ENCODE measurements at places on chromosomes 12 and 14.
A peak's percentile ranks its signal among the peaks of the same experiment; 100 is the strongest.

DNA sequence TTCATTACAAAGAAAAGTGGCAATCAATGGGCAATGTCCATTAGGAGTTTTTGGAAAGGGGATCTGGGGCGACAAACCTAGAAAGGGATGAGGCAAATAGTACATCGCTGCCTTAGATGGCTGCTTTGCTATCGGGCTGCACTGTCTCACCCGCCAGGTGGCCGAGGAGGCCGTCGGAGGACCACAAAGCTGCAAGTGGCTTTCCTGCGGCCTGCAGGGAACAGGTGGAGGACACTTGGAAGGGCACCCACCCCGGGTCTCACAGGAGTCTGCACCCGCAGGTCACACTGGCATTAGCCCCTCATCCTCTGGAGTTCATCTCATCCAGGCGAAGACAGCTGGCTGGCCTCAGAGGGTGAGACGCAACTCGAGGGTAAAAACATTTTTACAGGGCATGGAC is 1392.5 kb downstream of the AACS start:
- DNase-seq: no peak

DNA sequence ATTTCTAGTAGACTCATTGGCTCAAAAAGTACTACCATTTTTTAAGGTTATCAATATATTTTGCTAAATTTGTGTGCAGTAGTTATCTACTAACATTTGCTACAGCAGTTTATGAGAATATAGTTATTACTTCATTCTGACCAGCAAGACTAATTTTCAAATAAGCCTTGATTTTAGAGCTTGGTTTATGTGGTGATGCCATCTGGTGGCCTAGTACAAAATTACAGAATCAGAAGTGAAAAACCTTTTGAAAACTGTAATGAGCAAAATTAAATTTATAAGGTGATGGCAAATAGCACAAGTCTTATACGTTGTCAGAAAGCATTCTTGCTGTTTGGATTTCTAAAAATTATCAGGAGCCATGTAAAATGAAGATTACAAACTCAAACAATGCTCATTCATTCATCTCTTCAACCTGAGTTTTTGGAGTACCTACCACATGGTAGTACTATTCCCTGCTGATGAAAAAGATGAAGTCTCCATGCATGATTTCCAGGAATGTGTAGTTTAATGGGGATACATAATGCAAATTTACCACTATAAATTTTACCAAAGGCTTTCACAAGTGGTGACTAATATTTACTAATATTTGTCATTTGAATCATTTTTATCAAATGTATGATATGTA is 51.0 kb downstream of the MAGOHB start:
- no peak for DNase-seq

DNA sequence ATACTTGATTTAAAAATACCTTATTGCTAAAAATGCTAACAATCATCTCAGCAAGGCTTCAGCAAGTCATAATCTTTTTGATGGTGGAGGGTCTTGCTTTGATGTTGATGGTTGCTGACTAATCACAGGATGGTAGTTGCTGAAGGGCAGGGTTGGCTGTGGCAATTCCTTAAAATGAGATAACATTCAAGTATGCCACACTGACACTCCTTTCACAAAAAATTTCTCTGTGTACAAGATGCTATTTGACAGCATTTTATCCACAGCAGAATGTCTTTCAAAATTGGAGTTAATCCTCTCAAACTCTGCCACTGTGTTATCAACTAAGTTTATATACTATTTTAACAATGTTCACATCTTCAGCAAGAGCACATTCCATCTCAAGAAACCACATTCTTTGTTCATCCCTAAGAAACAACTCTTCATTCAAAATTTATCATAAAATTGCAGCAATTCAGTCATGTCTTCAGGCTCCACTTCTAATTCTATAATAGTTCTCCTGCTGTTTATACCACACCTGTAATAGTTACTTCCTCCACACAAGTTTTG is 16.1 kb downstream of the SCAF11 start:
- DNase-seq: no peak

- peak; percentile 13 for DNase-seq
These were observed 25.9 kb upstream of the CRIP2 start for GRCh38 chr14:105448706-105449111.

GRCh38 chr12:26097046-26097878 is 27.6 kb downstream of the BHLHE41 start:
- peak; percentile 18 for DNase-seq

- no peak for DNase-seq
These were observed 8.1 kb downstream of the CORO1C start for GRCh38 chr12:108722992-108723766.

- DNase-seq: no peak
These were observed 1.3 kb upstream of the TBX5 start for GRCh38 chr12:114406984-114407841.

GRCh38 chr12:8950221-8950527 is 729 bp upstream of the M6PR start:
- no peak for DNase-seq

- DNase-seq: no peak
These were observed 10.6 kb downstream of the FAR2 start for GRCh38 chr12:29159661-29160060.

DNA sequence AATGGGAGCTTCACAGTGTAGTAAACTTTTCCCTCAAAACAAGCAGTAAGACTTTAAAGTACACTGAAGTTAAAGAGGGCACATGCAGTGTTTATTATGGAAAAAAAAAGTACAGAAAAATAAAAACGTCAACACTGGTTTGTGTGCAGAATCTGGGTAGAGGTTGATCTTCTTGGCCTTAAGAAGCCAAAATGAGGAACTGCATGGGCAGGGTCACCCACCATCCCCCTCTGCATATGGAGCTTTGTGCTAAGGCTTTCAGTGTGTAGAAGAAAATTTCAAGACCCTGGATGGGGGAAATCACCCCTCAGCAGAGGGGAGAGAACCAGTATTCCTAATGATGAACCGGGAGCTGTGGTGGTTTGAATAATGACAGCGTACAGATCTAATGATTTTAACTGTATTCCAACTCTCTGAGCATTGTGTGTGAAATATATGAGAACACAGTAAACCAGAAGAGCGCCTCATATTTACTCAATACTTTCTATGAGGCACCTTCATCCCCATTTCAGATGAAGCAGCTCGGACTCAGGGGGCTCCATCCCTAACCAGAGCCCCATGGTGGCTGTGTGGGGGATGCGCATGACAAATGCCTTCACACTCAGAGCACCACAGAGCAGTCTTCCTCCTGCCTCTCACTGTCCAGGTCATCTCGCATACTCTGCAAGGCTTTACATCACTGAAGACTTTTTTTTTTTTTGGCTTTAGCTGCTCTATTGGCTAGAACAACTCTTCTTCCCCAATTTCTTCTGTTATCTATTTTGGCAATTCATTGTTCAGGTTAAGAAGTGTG is 33.4 kb downstream of the ACADS start:
- DNase-seq: no peak

DNA sequence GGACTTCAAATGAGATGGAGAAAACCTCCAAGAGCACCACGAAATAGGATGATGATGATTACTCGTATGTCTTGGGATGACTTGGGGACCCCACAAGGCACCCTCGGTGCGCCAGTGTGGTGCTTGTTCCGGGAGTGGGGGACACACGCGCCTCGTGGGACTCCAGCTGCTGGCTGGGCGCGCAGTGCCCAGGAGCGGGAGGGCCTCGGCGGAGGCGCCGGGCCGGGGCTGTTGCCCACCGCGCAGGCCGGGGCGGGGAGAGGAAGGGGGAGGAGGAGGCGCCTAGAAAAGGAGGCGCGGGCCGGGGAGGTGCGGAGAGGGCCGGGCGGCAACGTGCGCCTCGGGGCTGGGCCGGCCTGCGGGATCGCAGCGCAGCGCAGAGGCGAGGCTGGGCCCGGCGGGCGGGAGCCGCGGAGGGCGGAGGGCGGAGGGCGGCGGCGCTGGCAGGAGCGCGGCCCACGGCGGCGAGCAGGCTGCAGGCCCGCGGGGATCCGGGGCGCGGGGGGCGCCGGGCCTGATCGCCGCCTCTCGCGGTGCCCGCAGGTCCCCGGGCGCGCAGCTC is at the start of gene RFLNA:
TSS of gene RFLNA (plus strand) at position 314 of the 562 bp plus-strand sequence. CDS start 337 bp downstream, outside the sequence.
- no peak for DNase-seq

DNA sequence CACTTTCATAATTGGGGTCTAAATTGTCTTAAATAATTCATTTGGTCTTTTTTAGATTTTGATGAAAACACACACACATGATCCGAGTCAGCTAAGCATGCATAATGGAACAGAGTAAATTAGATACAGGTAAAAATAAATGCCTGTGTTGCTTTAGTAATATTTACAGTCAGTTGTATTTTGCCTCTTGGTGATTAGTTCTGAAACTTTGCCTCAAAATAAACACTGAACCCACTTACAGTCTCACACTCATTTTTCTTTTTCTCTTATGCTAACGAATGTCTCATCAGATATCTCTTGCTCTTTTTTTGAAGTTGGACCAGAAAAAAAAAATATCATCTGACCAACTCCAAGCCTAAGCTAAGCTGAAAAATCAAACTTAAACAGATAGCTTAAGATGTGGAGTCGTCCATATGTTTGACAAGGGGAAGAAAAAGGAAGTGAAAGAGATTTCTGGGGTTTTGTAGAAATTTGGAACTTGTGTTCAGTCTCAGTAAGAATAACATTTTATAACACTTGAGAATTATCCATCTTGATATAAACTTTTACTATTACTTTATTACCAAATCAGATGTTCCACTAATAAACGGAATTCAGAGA is 592.5 kb downstream of the RPL10L start:
- no peak for DNase-seq

DNA sequence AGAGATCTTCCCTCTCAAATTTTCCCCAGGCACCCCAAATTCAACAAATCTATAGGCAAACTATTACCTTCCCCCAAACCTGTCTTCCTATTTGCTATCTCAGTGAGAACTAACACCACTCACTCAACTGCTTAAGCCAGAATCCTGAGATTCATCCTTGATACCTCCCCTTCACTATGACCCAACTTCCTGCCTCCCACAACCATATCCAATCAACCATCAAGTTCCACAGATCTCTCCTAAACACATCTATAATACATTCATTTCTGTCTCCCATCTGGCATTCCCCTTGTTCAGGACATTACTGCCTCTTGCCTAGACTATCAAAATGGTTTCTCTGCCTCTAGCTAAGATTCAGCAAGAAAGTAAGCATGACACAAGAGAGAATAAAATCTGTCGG is 21.3 kb downstream of the YAF2 start:
- no peak for DNase-seq

DNA sequence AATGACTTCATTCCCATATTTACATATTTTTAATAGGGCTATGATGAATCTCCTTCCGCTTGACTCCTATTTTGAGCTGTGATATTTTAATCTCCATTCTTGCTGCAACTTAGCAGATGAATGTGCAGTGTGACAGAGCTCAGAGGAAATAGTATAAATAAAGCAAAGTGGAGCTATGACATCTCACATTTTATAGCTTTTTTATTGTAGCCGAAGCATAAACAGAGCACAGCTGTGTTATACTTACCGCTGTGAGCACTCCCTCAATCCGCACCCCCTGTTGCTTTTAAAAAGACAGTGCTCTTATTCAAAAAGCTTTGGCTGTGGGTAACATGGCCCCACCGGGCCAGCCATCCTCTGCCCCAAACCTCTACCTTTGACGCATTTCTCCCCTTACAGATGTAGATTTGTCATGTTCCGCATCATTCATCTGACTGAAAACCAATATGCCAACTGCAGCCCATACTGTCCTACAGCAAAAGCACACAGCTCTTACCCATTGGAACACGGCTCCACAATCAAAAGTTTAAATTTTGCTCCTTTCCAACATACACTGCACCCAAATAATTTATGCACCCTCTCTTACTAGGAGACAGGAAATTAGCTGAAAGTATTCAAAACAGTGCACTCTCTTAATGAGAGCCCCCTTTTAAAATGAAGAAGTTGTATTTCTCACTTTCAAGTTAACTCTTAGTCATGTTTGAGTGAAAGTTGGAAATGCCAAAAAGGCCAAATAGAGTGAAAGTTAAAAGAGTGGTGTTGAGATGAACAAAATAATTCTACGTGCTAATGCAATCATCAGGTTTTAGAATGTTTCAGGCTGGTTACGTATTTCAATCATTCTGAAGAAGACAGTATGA is 429.3 kb upstream of the SOX5 start:
- DNase-seq: no peak

Measured in activated naive CD8-positive, alpha-beta T cell treated with anti-CD3 and anti-CD28 coated beads, Interleukin-2, amount 50 U/mL, for 16 hours (primary cell).